Foreskin fibroblast (primary cell): ENCODE measurements at places on chromosomes 5 and 9.

DNA sequence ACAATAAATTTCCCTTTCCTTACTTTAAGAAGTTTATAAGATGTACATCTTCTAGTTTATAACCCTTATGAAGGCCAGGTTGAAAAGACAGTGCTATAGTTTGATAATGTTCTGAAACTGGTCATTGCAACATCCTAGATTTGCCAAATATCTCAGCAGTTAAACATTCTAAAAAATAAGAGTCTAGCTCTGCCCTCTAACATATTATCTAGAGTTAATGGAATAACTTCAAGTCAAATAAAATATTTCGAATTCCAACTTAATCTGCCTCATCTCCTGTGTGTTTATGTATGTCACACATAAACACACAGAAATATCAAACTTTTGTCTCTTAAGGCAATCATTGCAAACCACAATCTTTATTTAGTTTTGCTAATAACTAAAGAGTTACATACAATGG, 796.6 kb downstream of the TLE1 start:
- DNase-seq: peak; percentile 24

DNA sequence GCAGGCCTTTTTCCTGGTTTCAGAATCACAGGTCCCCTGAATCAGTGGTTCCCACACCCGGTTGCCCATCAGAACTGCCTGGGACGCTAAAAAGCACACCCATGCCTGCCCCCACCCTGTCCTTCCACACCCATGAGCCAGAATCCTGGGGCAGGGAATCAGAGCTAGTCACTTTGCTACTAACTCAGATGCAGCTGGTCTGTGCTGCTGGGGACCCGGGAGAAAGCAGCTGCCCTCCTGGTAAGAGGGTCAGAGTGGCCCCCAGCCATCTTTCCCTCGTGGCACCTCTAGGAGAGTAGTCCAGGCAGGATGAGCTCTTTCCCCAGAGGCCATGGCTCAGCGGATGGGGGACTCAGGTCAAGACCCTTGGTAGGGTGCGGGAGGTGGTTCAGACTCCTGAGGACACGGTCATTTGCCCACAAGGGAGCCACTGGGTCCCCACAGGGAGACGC, 11.3 kb upstream of the NUP214 start:
- no peak for DNase-seq

- no peak for DNase-seq
These were observed 127.5 kb downstream of the ARRDC3 start for GRCh38 chr5:91255396-91256141.

DNA sequence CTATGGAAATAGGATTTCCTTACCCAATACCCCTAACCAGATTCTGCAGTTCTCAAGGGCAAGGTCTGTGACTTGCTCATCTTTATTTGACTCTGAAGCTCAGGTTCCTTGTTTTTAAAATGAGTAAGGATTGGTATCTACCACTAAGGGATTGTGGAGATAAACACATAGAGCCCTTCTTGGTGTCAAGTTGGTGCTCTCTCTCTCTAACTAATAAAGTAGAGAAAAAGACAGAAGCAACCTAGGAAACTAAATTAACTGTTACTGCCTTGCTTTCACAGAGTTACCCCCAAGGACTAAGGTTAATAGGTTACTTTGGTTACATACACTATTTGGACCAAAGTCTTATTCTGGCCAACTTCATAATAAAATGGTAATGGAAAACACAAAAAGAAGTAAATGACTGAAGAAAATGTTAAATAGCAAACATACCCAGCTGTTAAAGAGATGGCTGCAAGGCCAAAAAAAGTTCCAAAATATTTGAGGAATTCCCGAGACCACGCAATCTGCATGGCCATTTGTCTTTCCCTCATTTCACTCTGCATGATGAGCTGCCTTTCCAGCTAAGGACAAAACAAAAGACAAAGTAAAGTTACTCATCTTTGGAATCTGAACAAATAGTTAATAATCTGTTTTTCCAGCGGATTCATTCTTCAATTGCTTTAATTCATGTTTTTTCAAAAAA, 21.8 kb upstream of the RLN1 start:
- no peak for DNase-seq

GRCh38 chr5:175572886-175573285, 85.0 kb upstream of the HRH2 start:
- peak; percentile 13 for DNase-seq

GRCh38 chr9:83765376-83765775, 52.2 kb downstream of the GKAP1 start:
- no peak for DNase-seq

DNA sequence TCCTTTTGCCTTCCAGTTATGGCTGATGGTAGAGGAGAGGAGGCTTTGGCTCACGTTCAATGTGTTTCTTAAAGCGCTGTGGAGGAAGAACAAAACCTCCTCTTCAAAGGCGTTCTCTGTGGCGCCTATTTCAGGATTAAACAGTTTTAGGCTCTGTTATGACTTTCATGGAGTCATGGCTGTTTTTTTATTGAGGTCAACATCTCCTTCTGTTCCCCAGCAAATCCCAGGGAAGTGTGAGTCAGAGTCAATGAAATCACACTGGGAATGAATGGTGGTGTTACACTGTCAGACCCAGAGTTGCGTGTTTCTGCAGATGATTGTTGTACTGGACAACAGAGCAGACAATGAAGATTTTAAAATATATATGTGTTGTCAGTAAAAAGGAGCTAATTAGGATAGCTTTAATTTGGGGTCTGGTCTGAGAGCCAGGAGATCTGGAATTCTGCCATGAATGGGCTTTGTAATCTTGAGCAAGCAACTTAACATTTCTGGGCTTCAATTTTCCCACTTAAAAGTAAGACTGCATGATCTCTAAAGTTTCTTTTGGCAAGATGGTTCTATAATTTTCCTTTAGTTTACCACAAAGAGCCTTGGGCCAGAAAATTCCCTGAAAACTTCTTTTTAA, 240.7 kb downstream of the CSNK1G3 start:
- DNase-seq: peak; percentile 92

DNA sequence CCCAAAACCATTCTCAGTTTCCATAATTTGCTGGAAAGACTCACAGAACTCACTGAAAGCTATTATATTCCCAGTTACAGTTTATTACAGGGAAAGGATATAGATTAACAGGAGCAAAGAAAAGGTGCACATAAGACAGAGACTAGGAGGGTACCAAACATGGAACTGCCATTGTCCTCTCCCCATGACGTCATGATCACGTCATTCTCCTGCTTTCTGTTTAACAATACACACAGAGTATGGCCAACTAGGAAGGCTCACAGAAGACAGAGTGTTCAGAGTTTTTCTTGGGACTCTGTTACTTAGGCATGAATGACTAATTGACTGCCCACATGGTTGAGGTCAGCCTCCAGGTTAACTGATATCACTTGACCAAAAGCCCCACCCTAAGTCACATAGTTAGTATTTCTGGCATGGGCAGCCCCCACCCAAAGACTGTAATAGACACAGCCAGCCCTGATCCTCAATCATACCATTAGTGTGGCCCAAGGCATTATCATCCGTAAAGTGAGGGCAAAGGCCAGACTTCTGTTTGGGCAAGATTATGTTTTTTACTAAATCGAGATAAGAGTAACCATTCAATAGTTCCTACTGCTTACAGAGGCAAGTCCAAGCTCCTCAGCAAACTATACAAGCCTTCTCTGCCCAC, 353.5 kb upstream of the POU5F2 start:
- no peak for DNase-seq

GRCh38 chr9:84823421-84824271, 154.1 kb downstream of the NTRK2 start:
- no peak for DNase-seq

GRCh38 chr9:11701706-11702105, 991.5 kb upstream of the TYRP1 start:
- DNase-seq: no peak

DNA sequence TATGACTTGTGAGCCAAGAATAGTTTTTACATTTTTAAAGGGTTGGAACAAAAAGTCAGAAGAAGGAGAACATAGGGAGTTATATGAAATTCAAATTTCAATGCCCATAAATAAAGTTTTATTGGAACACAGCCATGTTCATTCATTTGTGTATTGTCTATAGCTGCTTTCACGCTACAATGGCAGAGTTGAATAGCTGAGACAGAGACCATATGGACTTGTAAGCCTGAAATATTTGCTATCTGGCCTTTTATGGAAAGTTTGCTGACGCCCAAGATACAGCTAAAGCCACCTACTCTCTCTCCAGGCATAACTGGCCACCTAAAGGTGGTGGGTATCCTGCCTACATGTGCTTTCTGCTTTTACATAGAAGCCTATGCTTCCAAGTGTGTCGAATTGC, 10.9 kb downstream of the DAB2IP start:
- DNase-seq: no peak

- peak; percentile 48 for DNase-seq
These were observed 199.4 kb downstream of the GAPVD1 start for GRCh38 chr9:125460883-125461635.

GRCh38 chr9:33162721-33163311, 4.3 kb downstream of the B4GALT1 start:
- peak; percentile 72 for DNase-seq

DNA sequence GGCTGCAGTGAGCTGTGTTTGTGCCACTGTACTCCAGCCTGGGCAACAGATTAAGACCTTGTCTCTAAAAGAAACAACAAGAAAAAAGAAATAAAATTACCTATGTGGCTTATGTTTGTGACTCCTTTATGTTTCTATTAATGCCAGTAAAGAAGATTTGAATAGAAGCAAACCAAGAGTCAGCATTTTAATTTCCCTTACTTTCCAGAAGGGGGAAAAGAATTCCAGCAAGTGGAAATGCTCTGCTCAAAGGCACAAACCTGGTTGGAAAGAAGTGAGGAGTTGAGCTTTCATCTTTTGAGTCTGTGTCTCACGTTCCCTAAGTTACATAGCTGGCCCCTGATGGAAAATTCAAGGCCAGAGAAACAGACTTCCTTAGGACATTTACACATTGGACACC, 23.6 kb upstream of the ELL2 start:
- no peak for DNase-seq

DNA sequence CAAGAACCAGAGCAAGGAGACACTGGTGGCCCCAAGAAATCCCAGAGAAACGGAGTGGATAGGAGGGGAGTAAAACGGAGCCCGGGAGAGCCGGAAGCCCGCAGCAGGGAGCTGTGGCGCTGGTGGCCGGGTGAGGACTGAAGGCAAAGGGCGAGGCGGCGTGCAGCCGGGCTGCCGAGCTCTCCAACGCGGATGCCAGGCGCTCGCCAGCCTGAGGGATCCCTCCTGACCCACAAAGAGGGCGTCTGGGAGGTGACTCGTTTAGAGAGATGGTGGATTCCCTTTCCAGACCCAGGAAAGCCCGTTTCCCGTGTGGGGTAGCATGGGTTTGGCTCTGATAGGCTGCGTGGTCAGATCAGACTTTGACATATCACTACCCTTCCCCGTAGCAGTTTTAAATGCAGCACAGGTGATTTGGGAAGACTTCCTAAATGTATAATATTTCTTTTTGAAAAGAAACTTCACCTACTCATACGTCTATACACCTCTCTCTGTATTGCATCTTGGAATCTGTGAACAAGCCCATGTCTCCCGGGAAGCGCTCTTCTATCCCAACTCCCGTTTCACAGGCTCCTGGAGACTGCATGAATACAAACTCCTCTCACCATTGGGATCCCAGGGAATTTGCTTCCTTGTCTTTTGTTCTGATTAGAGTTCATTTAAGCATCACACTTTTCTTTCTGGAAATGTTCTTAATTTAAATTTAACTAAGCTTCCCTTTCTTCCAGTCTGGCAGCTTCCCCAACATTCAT, 158.1 kb downstream of the C9orf152 start:
- peak; percentile 54 for DNase-seq

GRCh38 chr5:141878186-141878710, at the start of gene PCDH1:
Gene PCDH1 (minus strand): TSS chr5:141878410. CDS start chr5:141878262, 148 bp downstream.
- peak; percentile 13 for DNase-seq

- no peak for DNase-seq
These were observed 73.5 kb downstream of the ZNF622 start for GRCh38 chr5:16391858-16392649.

DNA sequence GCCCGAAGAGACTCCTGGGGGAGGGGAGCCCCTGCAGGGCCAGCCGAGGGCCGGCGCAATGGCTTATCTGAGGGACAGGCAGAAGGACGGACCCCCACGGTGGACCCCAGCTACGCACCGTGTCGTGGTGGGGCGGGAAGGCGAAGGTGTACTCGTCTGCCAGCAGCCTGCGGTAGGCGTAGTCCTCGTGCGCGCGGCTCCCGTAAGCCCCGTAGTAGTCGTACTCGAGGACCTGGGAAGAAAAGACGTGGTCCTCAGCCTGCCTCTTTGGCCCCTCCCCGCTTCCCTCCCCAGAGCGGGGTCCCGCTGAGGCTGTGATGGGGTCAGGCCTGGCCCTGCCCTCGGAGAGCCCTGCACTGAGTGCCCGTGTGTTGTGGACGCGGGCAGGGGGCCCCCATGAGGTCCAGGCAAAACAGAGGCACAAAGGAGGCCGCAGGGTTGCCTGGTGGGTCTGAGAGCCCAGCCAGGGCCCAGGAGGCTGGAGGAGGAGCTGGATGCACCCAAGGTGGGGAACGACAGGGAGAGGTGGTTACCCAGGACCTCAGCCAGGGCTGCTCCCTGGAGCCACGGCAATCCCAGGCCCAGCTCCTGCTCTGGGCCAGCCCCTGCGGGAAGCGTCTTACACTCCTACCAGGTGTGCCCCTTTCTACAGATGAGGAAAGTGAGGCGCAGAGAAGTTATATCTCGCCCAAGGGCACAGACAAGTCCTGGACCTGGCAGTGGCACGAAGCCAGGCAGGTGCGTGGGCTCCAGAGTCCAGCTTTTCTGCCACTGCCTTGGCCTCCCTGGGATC, 35.2 kb downstream of the SARDH start:
- no peak for DNase-seq

GRCh38 chr9:112295174-112295573, 38.2 kb downstream of the PTBP3 start:
- DNase-seq: no peak

DNA sequence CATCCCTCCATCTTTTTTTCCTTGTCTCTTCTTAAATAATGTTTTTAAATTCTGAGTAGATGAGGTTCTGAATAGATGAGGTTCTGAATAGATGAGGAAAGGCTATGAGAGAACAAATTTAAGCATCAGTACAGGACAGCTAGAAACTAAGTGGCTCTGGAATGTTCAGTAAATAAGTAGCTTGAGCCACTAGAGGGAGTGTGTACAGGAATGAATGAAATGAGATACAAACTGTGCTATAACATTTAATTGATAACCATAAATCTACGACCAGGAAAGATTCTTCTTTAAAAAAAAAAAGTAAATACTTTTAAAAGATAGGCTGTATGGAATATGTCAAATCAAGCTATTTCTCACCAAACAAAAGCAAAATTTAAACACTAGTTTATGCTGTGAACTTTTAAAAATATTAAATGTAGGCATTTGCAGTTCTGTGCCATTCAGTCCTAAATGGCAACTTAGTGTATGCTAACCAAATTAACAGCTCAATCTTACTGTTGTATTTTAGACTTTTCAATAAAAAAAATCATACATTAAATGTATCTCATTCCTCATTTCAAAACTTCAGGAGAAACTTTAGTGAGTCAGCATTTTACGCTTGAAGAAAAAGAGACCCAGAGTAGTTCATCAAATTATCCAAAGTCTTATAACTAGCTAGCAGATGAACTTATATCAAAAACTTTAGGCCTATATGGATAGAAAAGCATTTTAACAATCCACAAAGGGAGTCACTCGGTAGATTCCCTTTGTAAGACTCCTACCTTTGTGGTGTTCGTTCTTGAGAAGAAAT, 70.4 kb upstream of the SNX2 start:
- DNase-seq: peak; percentile 72
